Fibroblast of lung (primary cell): ENCODE measurements at places on chromosomes 4 and X. TPM values are rescaled to one million over a fixed set of nuclear protein-coding genes. Genes with fewer than 3 reads are reported as not detected.

DNA sequence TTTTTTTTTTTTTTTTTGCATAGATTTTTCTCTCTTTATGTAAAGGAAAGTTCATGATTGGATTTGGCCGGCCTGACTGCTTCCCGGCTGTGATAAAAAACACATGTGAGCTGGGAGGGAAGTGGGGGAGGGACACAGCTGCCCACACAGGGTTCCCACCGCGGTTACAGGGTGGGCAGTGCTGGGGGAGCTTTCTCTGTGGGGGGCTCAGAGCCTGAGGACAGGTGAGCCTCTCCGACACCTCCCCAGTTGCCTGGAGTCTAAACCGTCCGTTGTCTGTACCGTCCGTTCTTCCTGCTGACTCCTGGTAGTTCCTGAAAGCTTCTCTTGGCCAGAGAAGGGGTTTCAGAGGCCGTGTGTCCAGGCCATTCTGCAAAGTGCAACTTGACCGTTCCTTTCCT is 21.8 kb downstream of the SHOX start:
- no peak for DNase-seq

GRCh38 chr4:47674144-47674543 is 163.7 kb downstream of the CORIN start:
- no peak for DNase-seq

GRCh38 chr4:92825791-92826190 is 522.0 kb downstream of the GRID2 start:
- no peak for DNase-seq

- no peak for DNase-seq
Measured at GRCh38 chrX:124507246-124507645, 160.9 kb downstream of the SH2D1A start.

GRCh38 chr4:182704948-182705347 is 212.2 kb downstream of the DCTD start:
- DNase-seq: no peak

GRCh38 chr4:15413010-15413622 is 14.7 kb upstream of the C1QTNF7 start:
- no peak for DNase-seq

- no peak for DNase-seq
Measured at GRCh38 chr4:99652596-99653436, 4.8 kb downstream of the C4orf54 start.

DNA sequence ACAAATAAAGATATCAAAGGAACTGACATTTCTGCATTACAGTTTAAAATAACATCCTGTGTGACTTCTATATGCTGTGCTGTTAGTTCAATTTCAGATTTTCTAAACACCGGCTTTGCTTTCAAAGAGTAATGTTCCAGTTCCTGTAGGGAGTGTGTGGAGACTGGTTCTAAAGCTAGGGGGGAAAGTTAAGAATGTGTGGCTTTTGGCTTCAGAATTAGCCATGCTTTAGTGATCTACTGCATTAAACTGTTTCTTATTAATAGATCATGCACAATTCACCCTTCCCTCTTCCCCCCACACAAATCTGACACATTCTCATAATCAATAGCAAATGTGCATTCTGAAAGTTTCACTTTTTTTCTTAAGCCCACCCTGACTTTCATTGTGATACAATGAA is 32.0 kb upstream of the DKK2 start:
- no peak for DNase-seq

DNA sequence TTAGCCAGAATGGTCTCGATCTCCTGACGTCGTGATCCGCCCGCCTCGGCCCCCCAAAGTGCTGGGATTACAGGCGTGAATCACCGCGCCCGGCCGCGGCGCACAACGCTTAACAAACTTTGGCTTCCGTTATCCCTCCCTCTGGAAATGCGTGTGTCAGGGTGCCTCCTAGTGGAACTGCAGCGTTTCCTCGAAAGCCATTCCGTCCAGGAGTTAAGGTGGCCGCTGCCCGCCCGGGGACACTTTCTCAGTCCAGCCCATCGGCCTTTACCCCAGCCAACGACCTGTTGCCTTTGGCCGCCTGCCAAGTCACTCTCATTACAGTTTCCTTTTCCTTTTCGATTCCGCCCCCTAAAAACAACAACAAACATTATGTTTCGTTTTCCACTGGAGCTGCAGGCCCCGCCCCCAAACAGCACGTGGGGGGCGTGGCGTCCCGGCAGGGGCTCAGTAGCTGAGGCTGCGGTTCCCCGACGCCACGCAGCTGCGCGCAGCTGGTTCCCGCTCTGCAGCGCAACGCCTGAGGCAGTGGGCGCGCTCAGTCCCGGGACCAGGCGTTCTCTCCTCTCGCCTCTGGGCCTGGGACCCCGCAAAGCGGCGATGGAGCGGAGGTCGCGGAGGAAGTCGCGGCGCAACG is at the start of gene HERC5:
TSS of gene HERC5 (plus strand) at position 450 of the 637 bp plus-strand sequence. CDS start at position 601, 151 bp downstream.
- peak; percentile 87 for DNase-seq

DNA sequence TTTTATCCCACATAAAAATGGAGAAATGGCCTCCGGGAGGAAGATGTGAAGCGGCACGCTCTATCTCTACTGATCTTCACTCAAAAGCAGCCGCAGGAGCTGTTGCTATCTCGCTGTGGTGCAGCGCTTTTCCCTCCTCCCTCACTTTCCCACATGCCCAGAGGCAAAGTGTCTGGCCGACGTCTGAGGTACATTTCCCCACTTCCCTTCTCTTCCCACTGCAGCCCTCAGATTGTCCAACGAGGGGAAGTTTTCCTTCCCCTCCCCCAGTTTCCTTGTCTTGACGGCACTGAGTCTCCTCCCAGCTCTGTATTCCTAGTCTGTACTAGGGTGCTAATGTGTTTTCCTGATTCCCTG is 660 bp upstream of the COL25A1 start:
- peak; percentile 35 for DNase-seq

GRCh38 chr4:6275898-6276806 is 6.5 kb downstream of the WFS1 start:
- no peak for DNase-seq

Gene HAUS3
- 5.3 and 5.6 TPM in 2 replicates for total RNA-seq

GRCh38 chr4:3039706-3040366 is 34.5 kb downstream of the HTT-AS start:
- no peak for DNase-seq

Gene TMEM35A
- 11.6 and 28.6 TPM in 2 replicates for total RNA-seq

GRCh38 chr4:76630741-76631140 is 195.7 kb downstream of the SHROOM3 start:
- DNase-seq: no peak

GRCh38 chr4:112431158-112431557 is 84.8 kb downstream of the NEUROG2 start:
- DNase-seq: no peak

DNA sequence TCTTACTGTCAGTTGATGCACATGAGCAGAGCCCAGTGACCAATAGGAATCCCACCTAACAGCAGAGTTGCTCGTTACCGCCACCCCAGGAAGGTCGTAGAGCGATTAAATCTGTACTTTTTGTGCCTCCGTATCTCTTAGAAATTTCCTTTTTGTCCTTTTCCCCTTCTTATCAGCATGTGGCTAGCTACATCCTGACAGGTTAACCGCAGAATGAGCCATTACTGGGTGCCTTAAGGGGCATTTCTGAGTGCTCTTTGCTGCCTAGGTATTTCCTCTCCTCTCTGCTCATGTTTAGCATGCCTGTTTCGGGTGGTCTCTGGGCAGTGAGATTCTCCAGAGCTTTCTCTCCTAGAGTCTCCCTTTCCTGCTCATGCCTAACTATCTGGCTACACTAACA is 530.5 kb downstream of the FAM133A start:
- DNase-seq: no peak

DNA sequence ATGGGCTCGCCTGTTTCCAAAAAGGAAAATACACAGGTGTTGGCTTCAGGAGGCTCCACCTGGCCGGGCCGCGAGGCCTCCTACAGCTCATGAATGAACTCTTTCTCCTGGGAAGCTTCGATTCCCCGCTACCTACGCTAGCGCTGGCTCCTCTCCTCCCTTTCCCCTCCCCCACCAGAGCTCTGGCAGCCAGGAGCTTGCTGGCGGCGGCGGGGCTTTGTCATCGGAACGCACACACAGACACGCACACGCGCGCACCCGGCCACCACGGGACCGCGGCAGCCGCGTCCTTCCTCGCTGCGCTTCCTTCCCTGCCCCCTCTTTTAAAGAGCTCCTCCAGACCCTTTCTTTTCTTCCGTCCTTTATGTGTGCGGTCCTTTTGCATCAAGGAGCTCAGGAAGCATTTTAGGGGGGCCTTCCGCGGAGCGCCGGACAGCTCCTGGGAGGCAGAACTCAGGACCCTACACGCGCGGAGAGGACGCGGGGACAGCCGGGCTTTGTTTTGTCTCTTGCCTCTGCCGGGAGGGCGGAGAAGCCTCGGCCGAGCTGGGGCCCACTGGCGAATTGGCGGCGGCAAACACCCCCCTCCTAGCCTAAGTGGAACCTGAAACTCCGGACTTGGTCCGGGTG is 70.2 kb upstream of the BCOR start:
- DNase-seq: no peak

DNA sequence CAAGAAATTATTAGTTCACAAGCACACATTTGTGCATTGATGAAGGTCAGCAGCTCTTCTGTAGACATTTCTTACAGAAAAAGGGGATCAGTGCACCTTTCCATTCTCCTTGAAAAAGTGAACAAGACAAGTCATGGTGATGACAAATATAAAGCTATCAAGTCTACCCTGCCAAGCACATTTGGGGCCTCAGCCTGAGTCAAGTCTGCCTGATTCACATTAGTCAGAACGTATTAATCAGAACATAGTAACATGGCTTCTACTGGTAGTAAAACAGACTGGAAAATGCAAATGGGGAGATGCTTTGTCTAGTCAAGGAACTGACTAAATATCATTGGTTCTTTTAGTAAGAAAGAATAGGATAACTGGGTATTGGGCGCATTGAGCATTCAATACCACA is 2305.1 kb downstream of the PCDH7 start:
- DNase-seq: no peak

GRCh38 chr4:173998471-173999144 is 284.9 kb downstream of the FBXO8 start:
- DNase-seq: no peak

DNA sequence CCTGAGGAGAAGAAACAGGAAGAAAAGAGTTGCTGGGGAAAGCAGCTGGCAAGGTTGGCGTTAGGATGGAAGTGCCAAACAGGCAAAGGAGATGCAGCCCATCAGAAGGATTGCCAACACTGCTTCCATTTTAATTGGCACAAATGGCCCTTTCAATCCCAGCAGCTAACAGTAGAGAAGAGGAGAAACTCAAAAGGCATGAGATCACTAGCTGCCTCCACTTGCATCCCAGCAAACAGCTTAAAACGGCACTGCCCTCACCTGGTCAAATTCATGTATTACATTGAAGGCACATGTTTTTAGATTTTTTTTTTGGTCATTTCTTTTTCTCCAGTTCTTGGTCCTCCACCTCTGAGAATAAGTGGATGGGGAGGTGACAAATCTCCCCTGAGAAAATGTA is 14.9 kb upstream of the LOC101059915 start:
- DNase-seq: peak; percentile 36

DNA sequence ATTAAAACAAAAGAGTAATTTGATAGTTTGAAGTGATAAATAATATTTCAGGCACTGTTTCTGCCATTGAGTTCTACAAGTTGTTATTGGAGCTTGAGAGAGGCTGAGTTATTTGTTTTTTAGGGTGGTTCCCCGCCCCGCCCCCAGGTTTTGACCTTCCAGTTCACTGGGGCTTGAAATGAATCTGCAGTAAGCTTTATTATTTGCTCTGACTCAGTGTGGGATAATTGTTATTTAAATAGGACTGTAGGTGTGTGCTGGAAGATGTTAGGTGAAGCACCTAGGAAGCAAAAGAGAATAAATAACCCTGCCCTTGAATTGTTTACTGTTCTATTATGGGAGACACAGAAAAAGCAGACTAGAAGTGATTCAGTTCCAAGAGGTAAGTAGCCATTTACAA is 81.2 kb upstream of the KCNIP4 start:
- DNase-seq: no peak

DNA sequence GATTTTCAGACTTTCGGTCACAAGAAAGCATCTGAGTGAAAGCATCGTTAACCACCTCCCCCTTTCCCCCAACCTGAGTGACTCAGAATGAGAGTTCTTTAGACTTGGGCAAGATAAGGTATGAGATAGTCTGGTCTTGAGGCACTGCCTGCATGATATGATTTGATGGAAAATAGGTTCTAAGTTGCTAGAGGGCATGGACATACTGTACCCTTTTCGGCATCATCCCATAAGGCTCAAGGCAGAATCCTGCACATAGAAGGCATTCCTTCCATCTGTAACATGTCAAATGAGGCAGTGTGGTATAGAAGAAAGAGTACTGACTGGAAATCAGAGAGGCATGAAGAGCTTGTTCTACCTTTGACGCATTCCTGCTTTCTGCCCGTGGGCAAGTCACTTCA is 16.8 kb upstream of the AMOT start:
- DNase-seq: no peak

Gene HGFAC
- under 0.01 and 0.33 TPM in 2 replicates for total RNA-seq

Gene CT45A5
- total RNA-seq: not detected in 2 replicates

DNA sequence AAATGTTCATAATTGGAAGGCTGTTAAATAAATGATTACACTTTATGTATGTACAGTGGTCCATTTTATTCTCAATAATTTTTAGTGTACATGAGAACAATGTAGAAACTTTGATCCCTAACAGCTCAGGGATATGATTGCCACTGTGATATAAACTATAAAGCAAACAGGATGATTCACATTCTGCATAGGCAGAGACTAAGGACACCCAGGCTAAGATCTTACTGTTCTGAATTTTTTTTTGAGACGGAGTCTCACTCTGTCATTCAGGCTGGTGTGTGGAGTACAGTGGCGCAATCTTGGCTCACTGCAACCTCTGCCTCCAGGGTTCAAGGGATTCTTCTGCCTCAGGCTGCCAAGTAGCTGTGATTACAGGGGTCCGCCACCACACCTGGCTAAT is 186.6 kb downstream of the PDGFC start:
- DNase-seq: no peak

Gene MYOZ2
- total RNA-seq: 0.17 and 0.26 TPM in 2 replicates

GRCh38 chr4:181148470-181148869 is 1094.7 kb upstream of the TENM3 start:
- DNase-seq: no peak

DNA sequence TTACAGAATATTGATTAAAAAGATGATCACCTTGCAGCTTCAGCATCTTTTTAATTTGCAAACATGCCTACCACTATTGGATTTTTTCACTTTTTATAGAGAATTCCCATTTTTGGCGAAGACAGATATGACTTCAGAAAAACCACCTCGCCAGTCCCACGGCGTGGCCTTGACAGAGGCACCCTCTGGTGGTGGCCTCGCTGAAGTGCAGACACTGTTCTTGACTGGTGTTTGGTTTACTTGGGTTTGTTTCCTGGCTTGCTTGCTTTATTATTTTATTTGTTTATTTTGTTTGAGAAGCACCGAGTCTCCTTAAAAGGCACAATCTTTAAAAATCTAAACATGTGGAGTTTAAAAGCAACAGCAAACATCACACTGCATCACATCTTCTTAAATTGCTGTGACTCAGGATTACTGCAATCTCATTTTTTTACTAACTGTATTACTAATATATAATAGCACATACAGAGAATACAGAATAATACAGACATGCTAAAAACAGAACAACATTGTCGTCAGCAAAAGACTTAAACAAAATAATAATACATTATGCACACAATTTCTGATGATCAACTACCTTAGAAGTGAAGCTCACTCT is 13.1 kb upstream of the AMTN start:
- peak; percentile 65 for DNase-seq

Gene TRIM2
- total RNA-seq: 70.4 and 90.8 TPM in 2 replicates
